Naive thymus-derived CD8-positive, alpha-beta T cell (primary cell): ENCODE measurements at places on chromosomes 5 and 9.

- no peak overlapping the region for H3K27ac ChIP-seq
- H3K4me1 ChIP-seq: peaks cover 14% of the 10 kb centered on the region
- DNase-seq: no peak
- no peaks in the 10 kb centered on the region for H3K36me3 ChIP-seq
- peaks cover 20% of the 10 kb centered on the region for H3K27me3 ChIP-seq
- peak overlapping the region; percentile 81 for H3K4me3 ChIP-seq
These were observed 841 bp downstream of the ACSL6 start for GRCh38 chr5:132010645-132010988.

- peaks cover 32% of the 10 kb centered on the region for H3K36me3 ChIP-seq
- H3K4me3 ChIP-seq: no peak overlapping the region
- no peak overlapping the region for H3K27ac ChIP-seq
- H3K27me3 ChIP-seq: no peaks in the 10 kb centered on the region
These were observed 5.5 kb downstream of the C9orf85 start for GRCh38 chr9:71916834-71917534.

GRCh38 chr5:59922220-59922619 is 28.7 kb upstream of the PDE4D start:
- H3K27me3 ChIP-seq: peaks cover 2% of the 10 kb centered on the region
- DNase-seq: no peak
- no peaks in the 10 kb centered on the region for H3K36me3 ChIP-seq
- no peak overlapping the region for H3K27ac ChIP-seq
- no peak overlapping the region for H3K4me3 ChIP-seq
- H3K4me1 ChIP-seq: no peaks in the 10 kb centered on the region

DNA sequence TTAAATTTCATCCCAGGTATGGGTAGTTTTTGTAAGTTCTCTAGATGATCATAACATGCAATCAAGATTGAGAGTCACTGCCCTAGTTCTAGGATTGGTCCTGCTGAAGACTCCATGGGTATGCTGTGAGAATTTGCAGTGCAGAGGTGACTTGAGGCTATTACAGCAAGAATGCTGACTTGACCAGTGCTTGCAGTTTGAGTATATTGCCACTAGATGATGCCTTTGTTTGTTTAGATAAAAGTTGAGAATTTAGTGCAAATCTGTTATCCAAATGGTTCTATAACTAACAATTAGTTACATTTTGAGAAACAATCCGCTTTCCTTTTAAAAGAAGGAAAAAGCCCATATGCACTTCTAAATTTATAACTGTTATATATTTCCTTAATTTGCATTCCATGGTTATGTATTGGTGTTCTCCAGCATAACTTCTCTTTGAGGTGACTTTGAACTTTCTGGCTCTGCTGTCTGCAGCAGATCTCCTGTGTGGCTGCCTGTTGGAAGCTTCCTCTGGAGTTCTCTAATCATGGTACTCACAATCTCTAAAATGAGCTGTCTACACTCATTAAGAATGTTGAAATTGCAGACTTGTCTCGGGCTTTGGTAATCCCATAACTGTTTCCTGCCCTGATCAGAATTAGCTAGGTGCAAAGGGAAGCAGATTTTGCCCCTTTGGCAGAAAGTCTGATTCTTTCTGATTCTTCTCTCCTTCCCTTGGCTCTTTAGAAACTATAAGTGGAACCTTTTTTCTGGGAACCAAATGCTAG is 24.9 kb downstream of the MELK start:
- no peak for DNase-seq
- no peaks in the 10 kb centered on the region for H3K27me3 ChIP-seq
- H3K4me1 ChIP-seq: no peaks in the 10 kb centered on the region
- H3K27ac ChIP-seq: no peak overlapping the region
- no peak overlapping the region for H3K4me3 ChIP-seq

GRCh38 chr5:89998519-89999305 is 410.8 kb downstream of the CETN3 start:
- no peak for DNase-seq
- no peaks in the 10 kb centered on the region for H3K27me3 ChIP-seq
- no peak overlapping the region for H3K4me3 ChIP-seq

GRCh38 chr5:52727576-52727975 is 60.1 kb upstream of the ITGA1 start:
- no peaks in the 10 kb centered on the region for H3K27me3 ChIP-seq
- peaks cover 5% of the 10 kb centered on the region for H3K36me3 ChIP-seq
- peaks cover 64% of the 10 kb centered on the region for H3K4me1 ChIP-seq
- no peak overlapping the region for H3K4me3 ChIP-seq
- H3K27ac ChIP-seq: peak overlapping the region; percentile 75

DNA sequence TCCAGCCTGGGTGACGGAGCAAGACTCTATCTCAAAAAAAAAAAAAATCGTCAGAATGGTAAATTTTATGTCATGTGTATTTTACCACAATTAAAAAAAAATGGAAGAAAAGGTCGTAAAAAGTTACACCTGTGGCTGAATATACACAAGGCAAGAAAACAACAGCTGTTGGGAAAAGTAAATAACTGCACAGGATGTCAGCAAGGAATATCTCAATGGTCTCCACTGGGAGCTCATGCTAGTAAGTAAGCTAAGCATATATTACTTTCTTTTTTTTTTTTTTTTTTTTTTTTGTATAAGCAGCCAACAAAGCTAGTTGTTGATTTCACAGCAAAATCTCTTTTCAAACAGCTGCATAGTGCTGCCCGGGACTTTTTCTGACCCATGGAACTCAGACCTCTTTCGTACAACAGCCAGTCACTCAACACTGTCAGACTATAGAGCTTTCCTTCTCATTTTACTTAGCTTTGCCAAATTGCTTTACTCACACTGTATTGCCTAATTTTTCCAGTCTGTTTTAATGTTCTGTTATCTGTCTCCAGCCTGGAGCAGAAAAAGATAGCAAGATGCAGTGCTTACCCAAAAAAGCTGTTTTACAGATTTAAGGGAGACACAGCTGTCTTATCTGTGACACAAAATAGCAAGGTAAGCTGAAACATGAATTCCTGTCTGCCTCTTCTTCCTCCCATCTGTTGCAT is 175.9 kb downstream of the ENC1 start:
- H3K27me3 ChIP-seq: peaks cover 6% of the 10 kb centered on the region
- no peak for DNase-seq
- H3K36me3 ChIP-seq: no peaks in the 10 kb centered on the region
- no peak overlapping the region for H3K4me3 ChIP-seq
- no peak overlapping the region for H3K27ac ChIP-seq
